NCI-H748 treated with DMSO at 0.1 percent for 48 hours (cell line): ENCODE measurements at places on chromosomes 6 and 20.

GRCh38 chr6:38020593-38020992, 201.1 kb downstream of the ZFAND3 start:
- peak; percentile 88 for DNase-seq

GRCh38 chr6:4364711-4365110, 229.3 kb upstream of the ECI2 start:
- no peak for DNase-seq

GRCh38 chr6:2973676-2974075, 2.3 kb upstream of the SERPINB6 start:
- no peak for DNase-seq

DNA sequence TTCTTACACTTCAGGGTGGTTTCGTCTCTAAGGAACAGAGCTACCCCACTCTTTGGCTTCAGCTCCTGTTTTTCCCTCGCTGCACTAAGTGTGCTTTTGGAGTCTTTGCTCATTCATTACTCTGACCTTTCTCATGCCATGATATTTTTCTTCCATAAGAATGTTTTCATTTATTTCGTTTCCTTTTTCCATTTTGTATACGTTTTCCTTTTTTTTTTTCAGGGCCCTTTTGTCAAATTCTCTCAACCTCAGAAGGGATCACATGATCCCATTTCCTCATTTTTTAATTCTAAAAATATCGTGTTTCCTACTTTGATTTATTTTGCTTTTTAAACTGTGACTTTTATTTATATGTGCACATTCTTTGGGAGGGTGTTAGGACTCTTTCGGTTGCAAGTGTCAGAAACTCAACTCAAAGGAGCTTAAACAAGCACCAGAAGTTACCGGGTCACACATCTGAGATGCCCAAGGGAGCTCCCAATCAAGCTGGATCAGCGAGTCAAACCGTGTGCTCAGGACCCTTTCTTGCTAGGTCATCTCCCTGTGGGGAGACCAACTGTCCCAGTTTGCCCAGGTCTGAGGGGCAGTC, 40.6 kb downstream of the GCNT2 start:
- DNase-seq, result no peak

GRCh38 chr20:55919319-55919718, 86.0 kb downstream of the CBLN4 start:
- DNase-seq, result no peak

DNA sequence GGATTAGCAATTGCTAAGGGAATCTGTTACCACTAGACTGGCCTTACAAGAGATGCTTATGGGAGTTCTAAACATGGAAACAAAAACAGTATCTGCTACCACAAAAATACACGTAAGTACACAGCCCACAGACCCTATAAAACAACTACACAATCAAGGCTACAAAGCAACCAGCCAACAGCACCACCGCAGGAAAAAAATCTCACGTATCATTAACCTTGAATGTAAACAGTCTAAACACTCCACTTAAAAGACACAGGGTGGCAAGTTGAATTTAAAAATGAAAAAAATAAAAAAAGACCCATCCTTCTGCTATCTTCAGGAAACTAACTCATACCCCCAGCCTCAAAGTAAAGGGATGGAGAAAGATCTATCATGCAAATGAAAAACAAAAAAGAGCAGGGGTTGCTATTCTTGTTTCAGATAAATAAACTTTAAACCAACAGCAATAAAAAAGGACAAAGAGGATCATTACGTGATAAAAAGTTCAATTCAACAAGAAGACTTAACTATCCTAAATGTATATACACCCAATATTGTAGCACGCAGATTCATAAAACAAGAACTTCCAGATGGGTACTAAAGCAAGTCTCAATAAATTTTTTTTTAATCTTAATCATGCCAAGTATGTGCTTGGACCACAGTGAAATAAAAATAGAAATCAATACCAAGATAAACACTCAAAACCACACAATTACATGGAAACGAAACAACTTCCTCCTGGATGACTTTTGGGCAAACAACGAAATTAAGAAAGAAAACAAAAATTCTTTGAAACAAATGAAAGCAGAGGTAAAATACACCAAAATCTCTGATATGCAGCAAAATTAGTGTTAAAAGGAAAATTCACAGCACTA, 52.3 kb downstream of the RNGTT start:
- DNase-seq, result no peak

DNA sequence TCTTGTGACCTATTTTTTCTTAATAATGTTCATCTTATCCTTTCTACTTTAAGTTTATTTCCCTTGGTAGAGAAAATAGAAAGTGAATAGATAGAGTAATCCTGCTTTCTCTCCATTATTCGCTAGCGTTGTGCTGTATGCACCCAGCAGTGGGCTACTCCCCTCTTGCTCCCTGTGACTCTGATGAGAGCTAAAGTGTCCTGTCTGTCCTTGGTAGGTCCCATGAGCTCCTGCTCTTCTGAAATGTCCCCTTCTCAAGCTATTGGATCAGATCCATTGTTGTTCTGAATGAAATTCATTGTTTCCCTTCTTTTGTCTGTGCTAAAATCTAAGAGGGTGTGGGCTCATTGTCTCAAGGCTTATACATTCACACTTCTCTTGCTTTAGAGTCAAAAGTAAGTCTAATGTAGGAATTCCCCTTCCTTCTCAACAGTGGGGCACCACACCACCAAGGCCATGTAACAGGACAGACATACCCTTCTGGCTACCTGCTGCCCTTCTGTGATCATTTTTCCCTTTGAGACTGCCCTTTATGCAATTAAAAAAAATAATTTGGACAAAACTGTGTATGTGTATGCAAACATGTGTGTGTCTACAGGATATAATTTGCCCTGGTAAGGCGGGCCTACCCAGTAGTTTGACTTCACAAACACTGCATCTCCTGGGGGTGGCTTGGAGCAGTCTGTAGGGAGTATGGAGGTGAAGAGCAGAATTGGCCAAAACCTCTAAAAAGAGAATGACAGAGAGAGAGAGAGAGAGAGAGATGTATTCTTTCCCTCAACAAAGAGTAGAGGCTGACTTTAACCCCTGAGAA, 167.0 kb upstream of the MYLIP start:
- DNase-seq, result no peak

DNA sequence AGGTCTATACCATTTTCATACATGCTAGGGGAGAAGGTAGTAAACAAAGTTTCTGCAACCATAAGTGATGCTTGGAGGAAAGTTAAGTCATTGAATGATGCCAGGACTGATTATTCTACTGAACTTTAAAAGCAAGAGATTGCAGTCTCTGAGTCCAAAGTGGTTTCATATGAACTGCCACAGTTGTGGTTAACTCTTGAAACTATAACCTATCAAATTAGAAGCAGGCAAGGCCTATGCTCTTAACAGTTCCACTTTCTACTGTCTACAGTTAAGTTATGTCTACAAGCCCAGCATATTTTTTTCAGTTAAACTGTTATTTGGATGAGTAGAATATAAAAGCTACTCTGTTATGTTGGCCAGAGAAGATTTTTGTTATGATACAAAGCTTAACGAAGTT, 326.5 kb upstream of the RUNX2 start:
- DNase-seq, result no peak

GRCh38 chr6:166933396-166933795, 23.0 kb downstream of the RNASET2 start:
- DNase-seq, result no peak

DNA sequence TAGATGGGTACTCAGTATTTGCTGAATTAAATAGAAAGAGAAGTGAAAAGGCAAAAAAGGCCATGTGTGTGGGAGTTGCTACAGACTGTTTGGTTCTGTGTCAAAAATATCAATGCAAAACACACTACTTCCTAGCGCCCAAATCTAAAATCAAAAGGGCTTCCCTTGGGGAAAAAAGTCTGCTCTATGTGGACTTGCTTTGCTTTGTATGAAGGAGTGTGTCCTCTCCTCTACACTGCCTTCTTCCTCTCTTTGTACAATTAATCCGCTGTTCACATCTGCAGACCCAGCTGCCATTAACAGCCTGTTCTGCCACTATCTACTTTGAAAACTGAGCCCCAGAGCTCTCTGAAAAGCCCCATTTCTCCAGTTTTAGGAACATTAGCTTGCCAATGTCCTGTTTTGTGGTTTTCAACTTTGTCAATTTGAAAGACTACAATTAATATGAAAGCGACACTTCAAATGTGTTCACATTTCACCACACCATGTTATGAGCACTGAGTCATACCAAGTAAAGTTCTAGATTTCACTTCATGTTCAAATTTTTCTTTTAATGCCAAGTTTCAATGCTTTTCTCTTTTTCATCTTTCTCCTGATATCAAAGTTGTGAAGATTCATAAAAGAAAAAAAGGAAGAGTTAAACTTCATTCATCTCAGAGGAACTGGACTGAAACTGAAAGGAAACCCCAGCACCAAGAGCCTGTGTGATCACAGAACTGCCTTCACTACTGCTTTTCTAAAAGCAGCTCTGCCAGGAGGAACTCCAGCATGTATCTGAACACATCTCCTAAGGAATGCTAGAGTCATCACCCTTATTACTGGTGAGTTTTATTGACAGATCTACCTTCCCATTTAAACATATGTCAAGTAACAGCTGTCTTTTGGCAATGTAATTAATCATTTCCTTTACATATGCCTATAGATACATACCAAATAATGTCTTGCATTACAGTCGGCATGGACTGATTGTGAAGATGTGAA, 102.6 kb downstream of the KIF13A start:
- no peak for DNase-seq

DNA sequence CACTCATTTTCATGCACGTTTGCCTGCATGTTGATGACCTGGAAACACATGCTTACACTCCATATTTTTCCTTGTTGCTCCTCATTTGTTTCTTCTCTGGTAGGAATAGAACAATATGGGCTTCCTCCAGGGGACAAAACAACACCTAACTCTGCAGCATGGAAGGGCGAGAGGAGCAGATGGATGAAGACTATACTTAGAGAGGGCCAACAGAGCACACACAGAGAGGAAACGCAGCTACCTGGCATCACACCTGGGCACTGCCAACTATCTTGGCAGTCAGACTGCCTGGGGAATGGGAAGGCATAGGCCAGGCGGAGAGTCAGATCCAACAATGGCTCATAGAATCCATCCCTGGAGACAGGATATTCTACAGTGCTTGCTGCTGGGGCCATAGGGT, 290.9 kb downstream of the CD83 start:
- no peak for DNase-seq

GRCh38 chr20:50584687-50585086, 74.5 kb downstream of the PTPN1 start:
- no peak for DNase-seq

DNA sequence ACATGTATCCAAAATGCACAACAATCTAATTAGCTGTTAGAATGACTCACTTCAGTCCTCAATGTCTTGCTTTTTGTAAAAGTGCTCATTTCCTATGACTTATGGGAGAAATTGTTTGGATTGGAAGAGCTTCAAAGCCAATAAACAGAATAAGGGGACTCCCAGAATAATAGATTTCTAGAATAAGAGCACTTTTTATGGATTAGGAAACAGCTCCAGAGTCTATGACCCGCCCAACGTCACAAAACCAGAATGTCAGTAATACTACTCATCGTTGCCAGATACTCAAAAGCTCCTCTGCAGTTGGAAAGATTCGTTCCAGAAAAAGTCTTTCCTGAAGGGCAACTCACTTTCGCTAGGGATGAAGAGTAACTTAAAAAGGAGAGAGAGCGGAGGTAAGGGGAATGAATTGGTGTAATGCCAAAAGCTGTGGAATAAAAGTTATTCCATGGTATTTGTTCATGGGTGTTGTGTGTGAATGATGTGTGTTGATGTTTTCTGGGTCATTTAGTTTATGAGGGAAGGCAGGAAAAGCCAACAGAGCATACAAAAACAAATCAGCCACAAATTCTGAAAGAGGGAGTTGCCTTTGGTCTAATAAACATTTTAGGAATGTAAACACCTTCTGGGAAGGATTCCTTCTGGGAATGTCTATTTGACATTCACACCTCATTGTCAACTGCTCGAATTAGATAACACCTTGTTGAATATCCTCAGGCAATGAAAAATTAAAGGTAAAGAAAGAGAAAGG, 64.6 kb downstream of the SYNE1 start:
- DNase-seq, result no peak

DNA sequence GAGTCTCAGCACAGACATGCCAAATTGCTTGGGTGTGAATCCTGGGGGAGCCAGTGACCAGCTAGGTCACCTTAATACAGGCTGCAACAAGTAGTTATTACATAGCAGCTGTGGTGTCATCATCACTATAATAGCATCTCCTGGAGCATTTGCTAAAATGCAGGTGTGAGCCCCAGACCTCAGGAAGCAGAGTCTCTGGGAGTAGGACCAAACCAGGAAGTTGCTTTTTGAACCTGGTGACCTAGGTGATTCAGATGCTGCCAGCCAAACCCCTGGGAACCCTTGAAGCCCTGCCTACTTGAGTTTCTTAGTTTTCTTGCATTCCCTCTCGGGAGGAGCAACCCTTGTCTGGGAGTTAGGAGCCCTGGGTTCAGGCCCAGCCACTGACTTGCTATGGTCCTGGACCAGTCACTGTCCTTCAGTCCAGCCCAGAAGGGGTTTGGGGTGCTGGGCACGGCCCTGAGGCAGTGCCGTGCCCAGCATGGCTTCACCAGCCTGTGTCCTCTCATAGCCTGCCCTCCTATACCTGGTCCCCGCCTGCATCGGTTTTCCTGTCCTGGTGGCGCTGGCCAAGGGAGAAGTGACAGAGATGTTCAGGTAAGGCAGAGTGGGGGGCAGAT, 39.3 kb upstream of the ID1 start:
- no peak for DNase-seq

DNA sequence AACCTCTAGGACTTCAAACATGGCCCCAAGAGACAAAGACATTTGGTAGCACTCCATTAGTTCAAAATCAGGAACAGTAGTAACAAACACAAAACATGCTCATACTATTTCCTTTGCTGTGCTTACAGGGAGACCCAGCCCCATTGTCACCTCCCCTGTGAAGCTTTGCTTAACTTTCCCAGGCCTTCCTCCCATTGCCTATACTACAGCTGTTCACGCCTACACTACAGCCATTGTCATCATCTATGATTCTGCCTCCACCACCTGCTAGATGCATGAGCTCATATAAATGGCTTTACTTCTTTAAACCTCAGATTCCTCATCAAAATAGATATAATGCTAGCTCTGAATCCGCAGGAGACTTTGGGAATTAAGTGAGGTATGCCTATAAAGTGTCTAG, 8.7 kb downstream of the PHACTR1 start:
- no peak for DNase-seq

- no peak for DNase-seq
Measured at GRCh38 chr6:5208471-5208971, 52.2 kb downstream of the LYRM4 start.

DNA sequence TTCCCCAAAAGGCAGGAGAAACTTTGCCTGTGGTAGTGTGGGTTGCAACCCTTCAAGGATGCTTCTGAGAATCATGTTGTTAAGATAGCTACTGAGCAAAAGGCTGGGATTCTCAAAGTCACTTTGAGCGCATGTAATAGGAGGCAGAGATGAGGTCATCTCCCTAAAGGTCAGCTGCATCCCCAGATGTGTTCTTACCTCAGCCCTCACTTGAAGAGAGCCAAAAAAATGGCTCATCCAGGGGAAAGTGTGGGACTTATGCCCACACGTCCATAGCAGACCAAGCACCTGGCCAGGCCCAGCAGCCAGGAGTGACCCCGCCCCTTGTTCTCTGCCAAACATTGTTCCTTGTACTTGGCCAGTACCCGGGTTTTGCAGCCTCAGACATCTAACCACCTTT, 187.0 kb upstream of the BMP2 start:
- no peak for DNase-seq
